Stimulated activated CD4-positive, alpha-beta T cell treated with anti-CD3 and anti-CD28 coated beads, TNF-alpha, amount 100 ng/mL, for 4 hours (primary cell): ENCODE measurements at places on chromosomes 5 and 9.

GRCh38 chr9:38372762-38373619, 19.5 kb upstream of the ALDH1B1 start:
- no peak for DNase-seq

- DNase-seq = no peak
Observed at GRCh38 chr5:69219939-69220338, 14.7 kb upstream of the CDK7 start.

GRCh38 chr5:76406014-76406413, 2.9 kb downstream of the IQGAP2 start:
- DNase-seq = no peak

DNA sequence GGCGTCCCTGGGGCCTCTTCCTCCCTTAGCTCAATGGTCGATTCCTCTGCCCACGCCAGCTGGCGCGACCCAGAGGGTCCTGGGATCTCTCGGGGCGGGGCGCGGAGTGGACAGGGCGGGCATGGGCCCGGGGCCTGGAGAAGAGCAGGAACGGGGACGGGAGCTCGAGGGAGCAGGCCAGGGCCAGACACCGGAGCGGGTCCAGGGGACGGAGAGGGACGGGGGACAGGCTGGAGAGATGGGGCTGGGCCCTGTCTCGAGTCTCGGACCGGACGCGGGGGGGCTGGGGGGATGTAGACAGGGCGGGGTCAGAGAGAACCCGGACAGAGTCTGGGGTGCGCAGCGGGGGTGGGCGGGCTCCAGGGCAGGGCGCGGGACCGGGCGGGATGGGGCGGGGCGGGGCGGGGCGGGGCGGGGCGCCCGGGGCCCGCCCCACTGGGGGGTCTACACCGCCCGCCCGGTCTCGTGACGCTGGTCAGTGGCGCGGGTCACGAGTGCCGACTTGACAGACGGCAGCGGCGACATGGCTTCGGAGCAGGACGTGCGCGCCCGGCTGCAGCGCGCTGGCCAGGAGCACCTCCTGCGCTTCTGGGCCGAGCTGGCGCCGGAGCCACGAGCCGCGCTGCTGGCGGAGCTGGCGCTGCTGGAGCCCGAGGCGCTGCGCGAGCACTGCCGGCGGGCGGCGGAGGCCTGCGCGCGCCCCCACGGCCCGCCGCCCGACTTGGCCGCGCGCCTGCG, at the start of gene UAP1L1:
TSS of gene UAP1L1 (plus strand) at position 508 of the 738 bp plus-strand sequence. CDS start at position 524, 16 bp downstream.
- no peak for DNase-seq

GRCh38 chr5:131281133-131281867, 17.4 kb downstream of the CDC42SE2 start:
- no peak for DNase-seq

GRCh38 chr9:17185481-17186029, 50.7 kb downstream of the CNTLN start:
- DNase-seq = no peak

DNA sequence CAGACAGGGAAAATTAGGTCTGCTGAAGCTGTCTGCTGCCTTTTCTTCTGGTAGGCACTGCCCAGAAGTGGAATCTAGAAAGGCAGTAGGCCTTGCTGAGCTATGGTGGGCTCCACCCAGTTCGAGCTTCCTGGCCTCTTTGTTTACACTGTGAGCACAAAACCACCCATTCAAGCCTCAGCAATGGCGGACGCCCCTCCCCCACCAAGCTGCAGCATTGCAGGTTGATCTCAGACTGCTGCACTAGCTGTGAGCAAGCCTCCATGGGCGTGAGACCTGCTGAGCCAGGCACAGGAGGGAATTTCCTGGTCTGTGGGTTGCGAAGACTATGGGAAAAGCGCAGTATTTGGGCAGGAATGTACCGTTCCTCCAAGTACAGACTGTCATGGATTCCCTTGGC, 18.5 kb downstream of the AGTPBP1 start:
- DNase-seq = peak; percentile 8

DNA sequence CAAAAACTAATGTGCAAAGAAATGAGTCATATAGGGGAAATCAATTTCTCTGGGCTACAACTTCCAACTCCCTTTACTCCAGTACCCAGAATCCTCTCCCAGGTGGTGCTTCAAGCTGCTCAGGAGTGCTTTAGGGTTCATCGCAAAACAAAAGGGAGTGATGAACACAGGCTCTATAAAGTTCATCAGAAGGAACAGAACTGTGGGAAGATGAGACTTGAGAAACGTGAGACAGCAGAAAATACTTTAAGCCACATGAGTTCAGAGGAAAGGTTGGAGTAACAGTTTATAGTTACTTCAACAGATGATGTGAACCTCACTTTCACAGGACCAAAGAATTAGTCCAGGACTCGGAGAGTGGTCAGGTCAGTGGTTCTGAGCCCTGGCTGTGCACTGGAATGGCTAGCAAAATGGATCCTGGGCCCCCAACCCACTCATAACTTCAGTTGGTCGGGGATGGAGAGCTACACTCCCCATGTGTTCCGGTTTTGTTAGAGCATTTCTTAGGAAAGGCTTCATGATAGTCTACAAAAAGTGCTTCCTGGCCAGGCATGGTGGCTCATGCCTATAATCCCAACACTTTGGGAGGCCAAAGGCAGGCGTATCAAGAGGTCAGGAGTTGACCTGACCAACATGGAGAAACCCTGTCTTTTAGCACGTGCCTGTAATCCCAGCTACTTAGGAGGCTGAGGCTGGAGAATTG, 4.3 kb downstream of the RPL12 start:
- no peak for DNase-seq

GRCh38 chr5:172638209-172638768, 2.8 kb upstream of the NEURL1B start:
- no peak for DNase-seq

DNA sequence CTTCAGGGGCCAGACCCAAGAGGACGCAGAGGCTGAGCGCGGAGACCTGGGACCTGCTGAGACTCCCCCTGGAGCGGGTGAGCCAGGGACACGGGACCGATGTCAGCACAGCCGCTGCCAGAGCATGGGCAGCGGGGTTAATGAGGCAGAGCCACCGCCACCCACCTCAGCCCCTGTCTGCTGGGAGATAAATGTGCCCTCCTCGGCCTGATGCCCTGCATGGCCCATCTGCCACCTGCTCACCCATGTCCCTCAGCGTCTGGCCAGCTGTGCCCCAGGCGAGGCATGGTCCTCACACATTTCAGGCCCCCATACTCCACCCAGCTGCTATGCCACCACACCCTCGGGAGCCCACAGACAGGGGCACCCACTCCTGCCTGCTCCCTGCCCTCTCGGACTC, 14.9 kb downstream of the DNLZ start:
- DNase-seq = no peak

- no peak for DNase-seq
Observed at GRCh38 chr9:34493972-34494535, 28.7 kb downstream of the ENHO start.

- no peak for DNase-seq
Observed at GRCh38 chr5:150186137-150186536, 3.7 kb upstream of the SLC6A7 start.

GRCh38 chr9:79664375-79664831, 92.6 kb downstream of the TLE4 start:
- DNase-seq = no peak

DNA sequence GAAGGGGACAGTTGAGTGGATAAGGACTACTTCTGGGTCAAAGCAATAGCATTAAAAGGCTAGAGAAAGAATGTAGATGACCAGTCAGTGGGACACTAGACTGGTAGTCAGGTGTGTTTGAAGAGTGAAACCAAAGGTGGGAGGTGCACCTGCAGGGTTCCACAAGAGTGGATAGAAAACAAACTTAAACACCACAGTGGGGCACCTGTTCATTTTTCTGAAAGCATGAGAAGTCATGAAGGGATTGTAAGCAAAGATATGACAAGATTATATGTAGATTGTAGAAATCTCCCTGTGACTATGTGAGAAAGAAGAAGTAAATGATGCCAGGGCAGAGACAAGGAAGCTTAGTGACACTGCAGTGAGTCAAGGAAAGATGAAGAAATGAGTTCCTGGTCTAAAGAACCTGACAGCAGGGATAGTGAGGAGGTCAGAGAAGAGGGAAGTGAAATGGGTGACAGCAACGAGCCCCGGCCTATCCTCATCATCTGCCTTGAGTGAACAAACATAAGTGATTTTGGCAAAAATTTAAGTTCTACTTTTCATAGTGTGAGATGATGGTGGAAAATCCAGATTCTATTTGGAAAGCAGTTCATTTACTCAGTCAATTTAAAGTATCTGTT, 296.9 kb downstream of the TLE4 start:
- DNase-seq = no peak

DNA sequence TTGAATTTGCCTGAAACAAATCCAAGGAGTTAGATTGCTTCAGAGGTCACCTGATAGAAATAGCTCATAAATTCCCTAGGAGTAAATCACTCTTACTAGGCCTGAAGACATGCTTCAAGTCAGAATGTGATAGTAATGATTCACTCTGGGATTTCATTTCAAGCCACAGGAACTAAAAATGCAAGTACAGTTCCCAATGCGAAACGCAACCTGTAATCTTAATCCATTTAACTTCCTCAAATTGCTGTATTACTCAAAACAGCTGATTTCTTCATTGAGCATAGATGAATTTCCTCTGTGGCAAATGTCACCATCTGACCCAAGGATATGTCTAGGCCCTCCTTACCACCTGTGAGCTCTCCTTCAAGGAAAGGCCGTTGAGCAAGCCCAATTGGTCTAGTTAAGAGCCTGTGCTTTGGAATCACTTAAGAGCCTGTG, 32.1 kb upstream of the IL6ST start:
- no peak for DNase-seq

DNA sequence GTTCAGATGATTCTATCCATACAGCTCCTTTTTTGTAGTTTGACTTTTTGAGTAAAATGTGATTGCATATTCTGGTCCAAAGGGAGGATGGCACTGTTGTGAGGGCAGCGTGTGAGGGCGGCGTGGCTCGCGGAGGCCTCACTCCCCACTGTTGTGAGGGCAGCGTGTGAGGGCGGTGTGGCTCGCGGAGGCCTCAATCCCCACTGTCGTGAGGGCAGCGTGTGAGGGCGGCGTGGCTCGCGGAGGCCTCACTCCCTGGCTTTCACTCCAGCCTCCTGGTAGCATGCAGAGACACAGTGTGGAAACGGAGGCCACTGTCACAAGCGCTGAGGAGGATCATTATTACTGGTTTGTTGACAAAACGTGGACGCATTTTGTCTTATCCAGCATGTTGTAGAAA, 79.0 kb downstream of the EHMT1 start:
- no peak for DNase-seq

DNA sequence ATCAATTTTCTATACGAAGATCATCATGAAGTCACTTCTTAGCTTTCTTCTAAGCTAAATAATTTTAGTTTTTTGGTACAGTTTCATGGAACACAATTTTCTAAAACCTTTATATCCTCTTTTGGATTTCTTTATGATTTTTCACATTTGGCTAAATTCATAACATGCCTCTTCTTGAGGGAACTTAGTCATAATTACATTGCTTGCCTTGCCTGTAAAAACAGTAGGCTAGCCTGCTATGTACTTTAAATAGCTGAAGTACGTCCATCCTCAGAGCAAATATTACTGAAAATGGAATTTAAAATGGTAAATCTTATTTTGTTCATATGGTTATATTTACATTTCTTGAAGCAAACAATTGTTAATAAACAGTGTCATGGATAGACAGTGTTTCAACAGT, 225.0 kb downstream of the VPS13A start:
- DNase-seq = no peak

- DNase-seq = no peak
Observed at GRCh38 chr5:116428966-116429365, 145.7 kb downstream of the SEMA6A start.

DNA sequence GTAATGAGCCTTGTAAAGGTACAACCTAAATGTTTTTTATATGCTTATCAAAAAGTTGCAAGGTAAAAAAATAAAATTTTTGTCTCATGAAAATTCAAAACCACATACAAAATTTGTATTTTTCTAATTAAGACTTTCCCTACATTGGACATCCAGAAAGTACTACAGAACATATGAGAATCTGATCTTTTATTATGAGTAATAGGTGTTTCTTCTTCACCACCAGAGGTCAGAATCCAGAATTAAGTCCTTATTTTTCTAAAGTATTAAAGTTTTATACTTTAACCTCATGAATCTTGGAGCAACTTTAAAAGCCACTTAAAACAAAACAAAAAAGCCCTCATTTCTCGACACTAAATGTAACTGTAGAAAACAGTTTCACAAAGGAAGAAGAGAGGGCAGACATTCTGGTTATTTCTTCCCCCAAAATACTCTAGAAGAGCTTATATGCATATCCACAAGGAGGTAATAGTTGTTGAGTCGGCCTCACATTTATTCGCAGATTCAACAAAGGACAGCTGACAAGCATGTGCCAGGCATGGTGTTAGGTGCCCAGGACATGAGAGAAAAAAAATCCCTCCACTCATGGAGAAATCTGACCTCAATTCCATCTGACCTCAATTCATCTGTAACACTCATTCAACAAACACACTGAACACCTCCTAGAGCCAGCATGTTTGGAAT, 69.3 kb downstream of the MLLT3 start:
- no peak for DNase-seq

DNA sequence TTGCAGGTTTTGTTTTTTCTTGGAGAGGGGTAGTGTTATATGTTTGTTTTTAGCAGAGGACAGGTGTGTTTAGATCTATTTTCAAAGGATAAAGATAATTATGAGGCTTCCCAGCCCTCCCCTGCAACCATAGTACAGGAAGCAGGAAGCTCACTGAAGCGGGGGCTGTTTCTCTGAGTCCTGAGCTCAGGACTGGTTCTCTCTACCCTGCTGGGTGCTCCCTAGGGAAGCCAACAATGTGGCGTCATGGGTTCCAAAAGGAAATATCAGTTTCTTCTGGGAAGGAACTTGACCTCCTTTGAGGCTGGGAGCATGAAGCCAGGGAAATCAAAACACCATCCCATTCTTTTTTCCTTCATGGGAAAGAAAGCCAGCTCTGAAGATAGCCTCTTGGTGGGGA, 62.2 kb downstream of the RAD23B start:
- DNase-seq = no peak

- DNase-seq = no peak
Observed at GRCh38 chr5:133864711-133865110, 103.7 kb downstream of the C5orf15 start.

DNA sequence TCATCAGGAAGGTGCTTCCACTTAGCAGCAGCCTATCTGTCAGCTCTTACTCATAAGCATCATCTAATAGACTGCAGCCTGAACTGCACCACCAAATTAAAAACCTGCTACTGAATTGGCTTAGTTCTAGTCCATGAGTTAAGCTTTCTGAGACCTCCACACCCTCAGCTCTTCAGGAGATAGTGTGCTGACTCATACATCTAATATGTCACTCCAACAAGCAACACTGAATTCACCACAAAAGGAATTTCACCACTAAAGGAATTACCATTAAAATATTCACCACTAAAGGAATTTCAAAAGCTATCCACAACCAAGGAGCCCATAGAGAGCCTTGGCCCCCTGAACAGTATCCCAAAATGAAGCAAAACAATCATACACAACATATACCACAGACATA, 418.5 kb upstream of the RORB start:
- no peak for DNase-seq

DNA sequence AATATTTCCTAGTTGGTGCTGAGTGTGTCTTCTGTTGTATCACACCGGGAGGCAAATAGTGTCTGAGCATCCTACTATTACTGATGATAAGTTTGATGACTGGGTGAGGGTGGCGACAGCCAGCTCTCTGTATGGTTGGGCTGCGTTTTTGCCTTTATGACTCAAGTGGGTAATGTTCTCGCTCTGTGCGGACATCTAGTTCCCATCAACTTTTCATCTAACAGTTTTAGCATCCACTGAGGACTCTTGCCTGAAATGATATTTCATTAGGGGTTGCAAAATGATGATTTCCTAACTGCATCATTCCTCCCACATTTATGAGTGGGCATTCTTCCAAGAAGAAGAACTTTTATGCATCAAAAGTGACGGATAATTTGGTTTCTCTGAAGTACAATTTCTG, 26.5 kb downstream of the HMCN2 start:
- DNase-seq = no peak
